ENCODE measurements at places on chromosomes 11 and 22. TPM values are rescaled to one million over a fixed set of nuclear protein-coding genes. Genes with fewer than 3 reads are reported as not detected.

The SSRP1 gene
- total RNA-seq = 57.0 TPM

GRCh38 chr11:12564012-12564411 is 110.2 kb upstream of the TEAD1 start:
- DNase-seq = no peak
- no peaks in the 10 kb centered on the region for H3K27me3 ChIP-seq
- no peaks in the 10 kb centered on the region for H3K4me1 ChIP-seq
- no peaks in the 10 kb centered on the region for H3K36me3 ChIP-seq

- H3K4me3 ChIP-seq = no peak overlapping the region
- H3K27me3 ChIP-seq = no peaks in the 10 kb centered on the region
- DNase-seq = no peak
- no peak overlapping the region for H3K27ac ChIP-seq
- H3K36me3 ChIP-seq = no peaks in the 10 kb centered on the region
Measured at GRCh38 chr11:73205661-73206343, 12.3 kb upstream of the P2RY2 start.

DNA sequence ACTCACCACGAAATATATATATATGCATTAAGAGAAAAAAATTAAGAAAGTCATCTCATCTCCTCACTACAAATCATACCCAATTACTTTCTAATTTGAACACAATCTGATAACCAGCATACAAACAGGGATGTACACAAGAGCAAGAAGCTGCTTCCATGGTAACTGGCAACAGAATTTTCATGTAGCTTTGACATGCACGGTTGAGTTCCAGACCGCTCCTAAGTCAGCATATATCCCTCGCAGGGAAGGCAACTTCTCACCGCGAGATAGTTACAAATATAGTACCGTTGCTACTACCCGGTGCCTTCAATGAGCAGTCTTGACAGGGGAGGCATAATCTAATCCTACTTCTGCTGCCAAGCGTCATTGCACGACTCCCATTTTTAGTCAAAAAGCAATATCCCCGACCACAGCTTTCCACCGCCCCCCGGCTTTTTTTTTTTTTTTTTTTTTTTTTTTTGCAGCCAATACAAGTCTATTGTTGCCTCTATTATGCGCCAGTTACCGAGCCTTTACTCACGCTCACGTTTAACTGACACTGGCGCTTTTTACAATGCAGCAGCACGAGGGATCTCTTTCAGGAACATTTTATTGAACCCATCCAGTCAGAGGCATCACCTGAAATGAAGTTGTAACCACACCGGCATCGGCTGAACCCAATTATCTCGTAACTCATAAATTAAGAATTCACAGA is 2.2 kb downstream of the CADM1 start:
- peaks cover 36% of the 10 kb centered on the region for H3K4me1 ChIP-seq
- no peak for DNase-seq
- peaks cover 52% of the 10 kb centered on the region for H3K27me3 ChIP-seq
- H3K36me3 ChIP-seq = no peaks in the 10 kb centered on the region
- peak overlapping the region; percentile 39 for H3K4me3 ChIP-seq

The ZNF280A gene
- not detected for total RNA-seq

The TMPRSS5 gene
- 1.7 TPM for total RNA-seq

DNA sequence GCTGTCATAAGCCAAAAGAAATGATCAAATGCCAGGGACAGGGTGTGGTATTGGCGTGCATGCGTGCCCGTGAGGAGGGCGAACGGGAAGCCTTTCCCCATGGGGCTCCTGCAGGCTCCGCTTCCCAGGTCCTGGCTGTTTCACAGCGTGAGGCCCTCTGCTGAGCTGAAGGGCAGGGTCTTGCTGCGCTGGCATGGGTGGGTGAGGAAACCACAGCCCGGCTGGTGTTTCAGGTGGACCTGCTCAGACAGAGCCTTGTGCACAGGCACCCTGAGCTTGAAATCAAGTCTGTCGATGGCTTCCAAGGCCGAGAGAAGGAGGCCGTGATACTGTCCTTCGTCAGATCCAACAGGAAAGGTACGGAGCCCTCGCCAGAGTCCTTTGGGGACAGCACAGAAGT is 31.4 kb downstream of the IGHMBP2 start:
- no peaks in the 10 kb centered on the region for H3K4me1 ChIP-seq
- no peaks in the 10 kb centered on the region for H3K27me3 ChIP-seq
- DNase-seq = no peak
- H3K4me3 ChIP-seq = no peak overlapping the region
- H3K27ac ChIP-seq = no peak overlapping the region

- H3K36me3 ChIP-seq = no peaks in the 10 kb centered on the region
- H3K4me3 ChIP-seq = peak within 1 kb of the TSS; percentile 26
- H3K27me3 ChIP-seq = no peaks in the 10 kb centered on the region
Measured at GRCh38 chr22:18110194-18110953, at the start of gene TUBA8. TUBA8 (plus strand) TSS chr22:18110809; CDS start chr22:18110866, 57 bp downstream.

DNA sequence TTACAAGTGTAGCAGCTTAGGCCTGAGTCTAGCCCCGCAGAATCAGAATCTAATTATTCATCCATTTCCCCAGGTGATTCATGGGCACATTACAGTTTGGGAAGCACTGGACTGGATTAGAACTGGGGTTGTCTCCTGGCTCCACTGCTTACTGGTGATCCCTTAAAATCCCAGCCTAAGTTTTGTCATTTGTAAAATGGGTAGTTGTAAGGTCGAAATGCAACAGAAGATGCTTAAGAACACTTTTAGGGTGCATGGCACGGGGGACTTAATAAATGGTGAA is 1.3 kb downstream of the STX3 start:
- no peak overlapping the region for H3K27ac ChIP-seq
- H3K4me3 ChIP-seq = no peak overlapping the region
- H3K36me3 ChIP-seq = no peaks in the 10 kb centered on the region
- peaks cover 3% of the 10 kb centered on the region for H3K27me3 ChIP-seq

DNA sequence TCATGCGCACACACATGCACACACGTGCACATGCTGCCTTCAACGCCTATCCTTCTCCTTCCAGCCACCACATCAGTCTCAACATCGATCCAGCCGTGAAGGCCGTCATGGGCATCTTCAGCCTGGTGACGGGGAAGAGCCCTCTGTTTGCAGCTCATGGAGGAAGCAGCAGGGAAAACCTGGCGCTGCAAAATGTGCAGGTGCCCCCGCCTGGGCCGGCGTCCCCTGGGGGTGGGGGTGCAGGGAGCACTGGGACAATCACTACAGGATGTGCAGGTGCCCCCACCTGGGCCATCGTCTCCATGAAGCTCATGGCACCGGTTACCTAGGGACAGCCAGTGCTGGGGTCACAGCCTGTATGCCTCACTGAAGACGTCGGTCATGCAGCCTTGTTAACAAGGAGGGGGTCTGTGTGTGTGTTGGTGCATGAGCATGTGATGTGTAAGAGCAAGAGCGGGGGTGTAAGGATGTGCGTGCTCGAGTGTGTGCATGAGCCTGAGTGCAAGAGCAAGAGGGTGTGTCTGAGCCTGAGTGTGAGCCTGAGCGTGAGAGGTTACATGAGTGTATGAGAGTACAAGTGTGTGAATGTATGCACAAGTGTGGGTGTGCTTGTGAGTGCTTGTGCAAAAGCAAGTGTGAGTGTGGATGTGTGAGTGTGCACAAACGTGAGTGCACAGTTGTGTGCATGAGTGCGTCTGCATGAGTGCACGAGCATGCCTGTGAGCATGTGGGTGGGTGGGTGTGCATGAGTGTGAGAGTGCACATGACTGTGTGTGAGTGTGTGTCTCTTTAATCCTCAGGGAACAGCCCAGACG is 31.5 kb downstream of the NADSYN1 start:
- no peaks in the 10 kb centered on the region for H3K4me1 ChIP-seq
- H3K27ac ChIP-seq = no peak overlapping the region
- H3K27me3 ChIP-seq = no peaks in the 10 kb centered on the region
- H3K4me3 ChIP-seq = no peak overlapping the region
- H3K36me3 ChIP-seq = peaks cover 45% of the 10 kb centered on the region

The MRGPRX3 gene
- total RNA-seq = not detected

DNA sequence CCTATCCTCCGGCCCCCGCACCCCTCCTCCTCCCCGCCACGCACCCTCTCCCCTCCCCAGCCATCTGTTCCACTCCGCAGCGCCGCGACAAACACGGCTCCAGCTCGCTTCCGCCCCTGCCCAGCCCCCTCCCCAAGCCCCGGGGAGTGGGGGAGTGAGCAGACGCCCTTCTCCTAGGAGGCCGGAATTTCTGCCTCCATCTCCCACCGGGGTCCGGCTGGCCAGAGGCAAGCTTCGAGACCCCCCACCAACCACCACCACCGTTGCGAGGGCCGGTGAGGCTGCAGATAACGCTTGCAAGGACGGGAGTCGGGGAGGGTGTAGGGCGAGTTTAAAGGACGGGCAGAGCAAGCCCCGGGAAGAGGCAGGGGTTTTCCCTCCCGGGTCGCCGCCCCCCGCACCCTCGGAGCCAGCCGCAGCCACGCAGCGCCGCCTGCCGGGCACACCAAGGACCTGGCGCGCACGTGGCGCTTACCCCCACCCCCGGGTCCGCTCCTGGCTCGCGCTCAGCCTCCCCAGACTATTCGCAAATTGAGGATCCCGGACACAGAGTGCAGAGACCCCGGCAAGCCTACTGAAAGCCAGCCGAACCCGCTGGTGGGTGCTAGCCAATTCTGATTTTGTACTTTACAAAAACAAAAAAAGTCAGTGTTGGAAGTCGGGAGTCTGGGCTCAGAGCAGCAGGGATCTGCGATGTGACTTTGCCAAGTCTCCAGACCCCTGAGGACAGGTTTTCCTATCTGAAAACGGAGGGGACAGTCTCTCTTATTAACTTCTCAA is 22.6 kb downstream of the RTN4RL2 start:
- H3K27me3 ChIP-seq = peaks cover 45% of the 10 kb centered on the region
- H3K4me3 ChIP-seq = peak overlapping the region; percentile 39
- DNase-seq = peak; percentile 28
- H3K27ac ChIP-seq = no peak overlapping the region
- H3K4me1 ChIP-seq = peaks cover 2% of the 10 kb centered on the region

GRCh38 chr22:42217752-42218280 is 52.6 kb downstream of the TCF20 start:
- H3K27ac ChIP-seq = no peak overlapping the region
- DNase-seq = no peak
- H3K4me1 ChIP-seq = peaks cover 2% of the 10 kb centered on the region
- H3K36me3 ChIP-seq = peaks cover 26% of the 10 kb centered on the region

- no peaks in the 10 kb centered on the region for H3K36me3 ChIP-seq
- H3K27me3 ChIP-seq = peaks cover 3% of the 10 kb centered on the region
- H3K4me3 ChIP-seq = no peak overlapping the region
- no peak for DNase-seq
- no peaks in the 10 kb centered on the region for H3K4me1 ChIP-seq
Measured at GRCh38 chr22:23072911-23073491, 2.7 kb downstream of the GNAZ start.

GRCh38 chr11:60929764-60930163 is 5.5 kb downstream of the TMEM132A start:
- H3K4me3 ChIP-seq = no peak overlapping the region
- no peak overlapping the region for H3K27ac ChIP-seq
- DNase-seq = no peak
- peaks cover 8% of the 10 kb centered on the region for H3K4me1 ChIP-seq
- no peaks in the 10 kb centered on the region for H3K27me3 ChIP-seq
- no peaks in the 10 kb centered on the region for H3K36me3 ChIP-seq

- no peak overlapping the region for H3K4me3 ChIP-seq
- H3K27ac ChIP-seq = no peak overlapping the region
- H3K4me1 ChIP-seq = peaks cover 5% of the 10 kb centered on the region
Measured at GRCh38 chr22:38029901-38030300, 27.3 kb upstream of the PICK1 start.

GRCh38 chr11:19577391-19577975 is 135.2 kb upstream of the NAV2 start:
- no peak for DNase-seq
- no peaks in the 10 kb centered on the region for H3K27me3 ChIP-seq
- H3K27ac ChIP-seq = no peak overlapping the region
- H3K36me3 ChIP-seq = no peaks in the 10 kb centered on the region
- H3K4me1 ChIP-seq = no peaks in the 10 kb centered on the region
- H3K4me3 ChIP-seq = no peak overlapping the region

DNA sequence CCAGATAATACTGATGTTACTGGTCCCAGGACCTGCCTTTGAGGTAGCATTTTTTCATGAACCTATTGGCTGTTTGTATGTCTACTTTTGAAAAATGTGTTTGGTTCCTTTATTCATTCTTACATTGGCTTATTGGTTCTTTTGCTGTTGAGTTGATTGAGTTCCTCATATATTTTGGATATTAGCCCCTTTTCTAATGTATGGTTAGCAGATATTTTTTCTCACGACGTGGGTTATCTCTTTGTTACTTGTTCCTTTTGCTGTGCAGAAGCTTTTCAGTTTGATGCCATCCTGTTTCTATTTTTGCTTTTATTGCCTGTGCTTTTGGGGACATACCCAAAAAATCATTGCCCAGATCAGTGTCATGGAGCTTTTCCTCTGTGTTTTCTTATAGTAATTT is 9.8 kb upstream of the ZNF74 start:
- no peak overlapping the region for H3K27ac ChIP-seq
- H3K4me1 ChIP-seq = no peaks in the 10 kb centered on the region
- DNase-seq = no peak
- H3K27me3 ChIP-seq = peaks cover 14% of the 10 kb centered on the region

The SCUBE1 gene
- total RNA-seq = not detected

GRCh38 chr11:57303280-57303989 is 21.3 kb downstream of the TNKS1BP1 start:
- no peak overlapping the region for H3K4me3 ChIP-seq
- H3K27me3 ChIP-seq = no peaks in the 10 kb centered on the region
- H3K27ac ChIP-seq = no peak overlapping the region

The CHADL gene
- 0.75 TPM for total RNA-seq

- H3K4me3 ChIP-seq = no peak overlapping the region
- H3K36me3 ChIP-seq = peaks cover 66% of the 10 kb centered on the region
- H3K27me3 ChIP-seq = no peaks in the 10 kb centered on the region
- H3K4me1 ChIP-seq = no peaks in the 10 kb centered on the region
Measured at GRCh38 chr11:70343636-70344035, 54.7 kb upstream of the CTTN start.

The OR51F2 gene
- not detected for total RNA-seq

The CFAP300 gene
- not detected for total RNA-seq

DNA sequence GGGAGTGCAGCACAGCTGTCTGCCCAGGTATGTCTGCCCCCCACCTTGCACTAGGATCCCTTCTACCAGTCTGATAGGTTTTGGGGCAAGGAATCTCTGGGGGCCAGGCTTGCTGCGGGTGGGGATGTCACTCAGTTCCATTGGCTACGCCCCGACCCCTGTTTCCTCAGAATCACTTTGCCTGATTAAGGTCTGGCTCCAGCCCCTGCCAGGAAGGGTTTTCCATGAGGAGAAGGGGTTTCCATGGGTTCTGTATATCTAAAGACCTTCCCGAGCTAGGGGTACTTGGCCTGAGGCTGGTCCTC is 14.0 kb downstream of the OTOG start:
- no peak overlapping the region for H3K4me3 ChIP-seq
- H3K27ac ChIP-seq = no peak overlapping the region
- DNase-seq = no peak
- no peaks in the 10 kb centered on the region for H3K4me1 ChIP-seq
- no peaks in the 10 kb centered on the region for H3K36me3 ChIP-seq

The DRD2 gene
- not detected for total RNA-seq

All from T-cell (primary cell).